ENCODE measurements at places on chromosomes 1 and 21.

DNA sequence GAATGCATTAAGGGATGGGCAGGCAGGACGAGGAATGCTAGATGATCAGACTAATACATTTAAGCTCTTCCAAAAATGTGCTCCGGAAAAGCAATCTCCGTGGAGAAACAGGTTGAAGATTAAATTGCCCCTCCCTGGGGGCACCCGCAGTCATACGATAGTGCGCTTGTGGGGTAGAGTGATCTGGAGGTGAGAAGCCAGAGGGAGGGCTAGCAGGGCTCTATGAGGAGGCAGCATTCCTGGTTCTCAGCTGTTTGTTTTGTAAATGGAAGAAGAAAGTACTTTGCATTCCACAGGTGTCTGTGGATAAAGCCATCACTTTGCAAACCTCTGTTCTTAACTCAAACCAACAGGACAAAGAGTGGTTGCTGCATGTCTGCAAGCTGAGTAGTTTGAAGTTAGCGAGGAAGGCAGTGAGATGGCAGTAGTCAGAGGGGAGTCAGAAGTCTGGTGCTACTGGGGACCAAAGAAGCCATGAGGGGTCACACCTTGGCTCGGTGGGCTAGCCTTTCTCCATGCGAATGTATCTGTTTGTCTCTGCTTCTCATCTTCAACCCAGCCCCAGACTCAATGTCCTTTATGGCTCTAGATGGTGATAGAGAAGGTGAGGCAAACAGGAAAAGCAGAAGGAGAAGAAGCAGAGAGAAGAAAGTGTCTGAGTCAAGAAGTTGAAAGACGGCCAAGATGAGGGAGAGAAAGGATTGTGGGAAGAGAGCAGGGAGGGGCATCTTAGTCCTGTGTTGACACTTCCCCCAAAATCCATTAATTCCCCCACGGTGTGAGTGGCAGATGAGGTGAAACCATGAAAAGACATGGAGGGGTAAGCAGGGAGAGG lies 65.2 kb upstream of the GJA8 start:
- no peak for DNase-seq

DNA sequence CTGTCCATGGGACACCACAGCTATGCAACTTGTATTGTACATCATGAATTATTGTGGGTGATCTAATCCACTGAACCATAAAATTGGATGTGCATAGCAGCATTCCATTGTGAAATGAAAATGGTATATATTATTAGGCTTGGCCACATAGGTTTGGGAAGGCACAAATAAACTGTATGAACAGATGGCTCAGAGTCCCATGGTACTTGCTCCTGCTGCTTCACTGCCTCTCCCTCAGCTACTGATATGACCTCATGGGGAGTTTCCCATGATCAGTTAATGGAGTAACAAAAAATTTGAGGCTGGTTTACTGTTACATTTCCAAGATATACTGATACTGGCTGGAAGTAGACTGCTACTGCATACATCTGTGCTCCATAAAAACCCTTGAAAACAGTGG lies 152.7 kb upstream of the NEGR1 start:
- no peak for DNase-seq

DNA sequence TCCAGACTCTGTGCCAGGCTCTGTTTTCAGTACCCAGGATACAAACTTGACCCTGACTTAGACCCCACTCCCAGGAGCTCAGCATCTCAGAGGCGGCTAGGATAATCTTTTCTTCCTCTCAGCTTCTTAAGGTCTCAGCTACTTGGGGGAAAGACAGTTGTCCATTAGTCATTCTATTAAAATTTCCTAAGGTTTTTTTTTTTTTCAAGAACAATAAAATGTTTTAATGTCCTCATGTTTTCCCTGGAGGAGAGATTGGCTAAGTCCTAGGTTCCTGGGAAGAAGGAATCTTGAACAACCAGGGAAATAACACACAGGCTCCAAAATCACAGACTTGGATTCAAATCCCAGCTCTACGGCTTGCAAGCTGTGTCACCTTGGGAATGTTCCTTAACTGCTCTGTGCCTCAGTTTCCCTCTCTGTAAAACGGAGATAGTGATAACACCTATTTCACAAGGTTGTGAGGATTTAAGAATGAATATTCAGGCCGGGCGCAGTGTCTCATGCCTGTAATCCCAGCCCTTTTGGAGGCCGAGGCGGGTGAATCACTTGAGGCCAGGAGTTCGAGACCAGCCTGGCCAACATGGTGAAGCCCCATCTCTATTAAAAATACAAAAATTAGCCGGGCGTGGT lies 33.0 kb downstream of the CDK18 start:
- no peak for DNase-seq

DNA sequence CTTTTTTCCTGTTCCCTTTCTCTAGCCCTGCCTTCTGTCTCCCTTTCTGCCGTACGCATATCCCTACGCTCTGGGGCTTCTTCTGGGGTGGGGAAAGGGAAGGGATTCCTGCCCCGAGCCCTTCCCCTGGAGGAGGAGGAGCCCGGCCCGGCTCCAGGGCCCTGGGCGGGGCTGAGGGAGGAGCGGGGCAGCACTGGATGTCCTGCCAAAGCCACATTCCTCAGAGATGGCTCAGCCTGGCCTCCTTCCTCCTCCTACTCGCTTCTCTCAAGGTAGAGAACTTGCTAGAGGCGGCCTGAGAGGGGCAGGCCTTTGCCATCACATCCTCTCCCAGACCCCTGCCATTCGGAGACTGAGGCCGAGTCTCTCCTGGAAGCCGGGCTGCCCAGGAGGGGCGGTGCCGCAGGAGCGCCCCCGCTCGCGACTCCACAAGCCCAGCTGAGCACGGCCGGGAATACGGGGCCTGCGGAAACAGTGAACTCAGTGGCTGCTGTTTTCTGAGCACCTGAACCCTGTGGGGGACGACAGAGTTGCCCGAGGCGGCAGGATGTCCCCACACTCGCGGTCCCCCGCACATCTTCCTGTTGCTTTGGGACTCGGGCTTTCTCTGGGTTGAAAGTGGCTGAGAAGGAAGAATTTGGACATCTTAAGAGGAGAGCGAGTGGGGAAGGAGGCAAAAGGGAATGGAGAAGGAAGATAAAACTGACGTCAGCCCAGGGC lies 12.2 kb downstream of the ADAMTSL4 start:
- DNase-seq, result no peak

DNA sequence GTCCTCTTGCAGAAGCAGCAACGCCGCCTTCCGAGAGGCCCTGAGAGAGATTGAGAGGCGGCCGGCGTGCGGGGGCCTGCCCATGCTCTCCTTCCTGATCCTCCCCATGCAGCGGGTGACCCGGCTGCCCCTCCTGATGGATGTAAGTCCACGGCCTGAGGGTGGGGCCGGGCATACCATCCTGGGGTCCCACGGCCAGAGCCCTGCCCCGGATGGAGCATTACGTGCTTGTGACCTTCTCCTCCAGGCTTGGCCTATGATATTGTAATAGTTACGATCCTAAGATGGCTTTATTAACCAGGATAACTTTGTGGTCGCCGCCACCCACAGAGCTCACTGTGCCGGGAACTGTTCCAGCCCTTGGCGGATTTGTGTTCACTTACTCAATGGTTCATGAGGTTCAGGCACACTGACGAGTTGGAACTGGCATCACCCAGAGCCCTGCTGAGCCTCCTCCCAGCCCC lies 18.9 kb downstream of the ARHGEF16 start:
- DNase-seq, result no peak

DNA sequence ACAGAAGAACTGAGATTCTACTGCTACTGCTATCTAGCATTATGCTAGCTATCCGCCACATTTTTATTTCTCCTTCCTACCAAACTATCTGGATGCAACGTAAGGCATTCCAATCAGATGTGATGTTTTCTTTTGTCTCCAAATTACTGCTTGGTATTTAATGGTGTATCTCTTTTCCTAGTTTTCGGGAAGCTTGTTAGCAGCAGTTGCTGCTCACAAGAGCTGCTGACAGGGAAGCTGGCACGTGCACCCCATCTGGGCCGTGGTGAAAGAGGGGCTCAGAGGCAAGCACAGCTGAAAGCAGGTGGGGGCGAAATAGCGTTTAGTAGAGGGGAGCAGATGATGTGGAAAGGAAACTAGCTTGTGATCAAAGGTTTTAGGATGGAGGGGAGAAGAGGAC lies 57.3 kb downstream of the JAK1 start:
- no peak for DNase-seq

GRCh38 chr1:67451815-67452214 lies 21.6 kb upstream of the SERBP1 start:
- no peak for DNase-seq
